ENCODE measurements at places on chromosomes 13 and 19.

GRCh38 chr13:67118277-67118676, 111.9 kb downstream of the PCDH9 start:
- DNase-seq = no peak

GRCh38 chr19:16118489-16119033, 6.9 kb downstream of the RAB8A start:
- no peak for DNase-seq

- DNase-seq = no peak
Observed at GRCh38 chr13:50244355-50244712, 229.1 kb downstream of the KCNRG start.

- DNase-seq = peak; percentile 9
Observed at GRCh38 chr19:38989066-38989605, 13.6 kb upstream of the FBXO17 start.

GRCh38 chr13:30745906-30746686, 10.8 kb downstream of the ALOX5AP start:
- DNase-seq = no peak

DNA sequence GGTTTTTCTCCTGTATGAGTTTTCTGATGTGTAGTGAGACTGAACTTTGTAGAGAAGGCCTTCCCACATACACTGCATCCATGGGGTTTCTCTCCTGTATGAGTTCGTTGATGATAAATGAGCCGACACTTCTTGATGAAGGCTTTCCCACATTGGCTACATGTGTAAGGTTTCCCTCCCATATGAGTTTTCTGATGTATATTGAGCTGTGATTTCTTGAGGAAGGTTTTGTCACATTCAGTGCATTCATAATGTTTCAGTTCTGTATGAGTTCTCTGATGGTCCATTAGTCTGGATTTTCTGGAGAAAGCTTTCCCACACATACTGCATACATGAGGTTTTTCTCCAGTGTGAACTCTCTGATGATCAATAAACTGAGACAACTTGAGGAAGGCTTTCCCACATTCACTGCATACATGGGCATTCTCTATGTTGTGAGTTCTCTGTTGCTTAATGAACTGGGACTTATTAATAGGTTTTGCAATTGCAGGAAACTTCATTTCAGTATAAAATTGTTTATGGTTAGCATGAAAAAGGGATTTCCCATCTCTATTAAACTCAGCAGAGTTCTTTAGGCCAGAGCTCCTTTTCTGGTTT, 7.5 kb upstream of the ZNF350 start:
- DNase-seq = no peak

- no peak for DNase-seq
Observed at GRCh38 chr19:10018263-10018662, 5.0 kb downstream of the RDH8 start.

- DNase-seq = peak; percentile 35
Observed at GRCh38 chr19:39514840-39515550, at the start of gene SELENOV. SELENOV (plus strand) TSS chr19:39515139; CDS start chr19:39515213, 74 bp downstream.

GRCh38 chr13:74035896-74036295, 98.3 kb downstream of the KLF12 start:
- no peak for DNase-seq

DNA sequence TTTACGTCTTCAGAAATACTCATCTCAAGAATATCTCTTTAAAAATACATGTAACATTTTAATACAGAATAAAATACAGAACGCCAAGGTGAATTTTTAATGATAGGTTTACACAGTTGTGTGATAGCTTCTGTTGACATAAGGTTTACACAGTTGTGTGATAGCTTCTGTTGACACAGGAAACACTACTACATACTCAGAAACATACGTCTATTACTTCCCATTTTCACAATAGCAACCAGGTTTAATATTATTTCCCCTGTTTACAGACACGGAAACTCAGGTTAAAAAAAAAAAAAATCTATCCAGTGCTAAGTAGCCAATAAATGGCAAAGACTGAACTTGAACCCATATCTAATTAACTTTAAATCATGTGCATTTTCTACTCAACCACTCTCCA, 571.2 kb downstream of the LIG4 start:
- no peak for DNase-seq

DNA sequence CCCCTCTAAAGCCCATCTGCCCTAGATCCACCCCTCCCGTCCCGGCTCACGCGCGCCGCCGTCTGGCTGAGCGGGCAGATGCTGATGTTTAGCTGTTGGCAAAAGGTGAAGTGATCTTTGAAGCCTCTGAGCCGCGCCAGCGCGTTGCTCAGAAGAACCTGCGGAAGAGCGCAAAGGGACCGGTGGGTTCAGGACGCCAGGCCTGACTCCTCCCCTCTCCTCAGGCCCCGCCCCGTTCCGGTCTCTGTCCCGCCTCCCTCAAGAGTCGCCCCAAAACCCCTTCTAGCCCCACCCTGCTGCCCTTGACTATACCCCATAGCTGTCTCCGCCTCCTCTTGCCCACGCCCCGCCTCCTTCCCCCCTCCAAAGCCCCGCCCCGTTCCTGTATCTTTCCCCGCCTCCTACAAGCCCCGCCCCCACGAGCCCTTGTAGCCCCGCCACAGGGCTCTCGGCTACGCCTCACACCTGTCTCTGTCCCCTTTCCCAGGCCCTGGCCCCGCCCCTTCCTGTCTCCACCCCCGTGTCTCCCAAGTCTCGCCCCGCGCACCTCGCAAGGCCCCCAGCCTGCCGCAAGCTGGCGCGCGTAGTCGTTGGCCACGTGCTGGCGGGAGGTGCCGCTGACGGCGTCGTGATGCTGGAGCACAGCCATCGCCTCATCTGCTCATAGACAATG, 9.5 kb downstream of the MAN2B1 start:
- DNase-seq = no peak

DNA sequence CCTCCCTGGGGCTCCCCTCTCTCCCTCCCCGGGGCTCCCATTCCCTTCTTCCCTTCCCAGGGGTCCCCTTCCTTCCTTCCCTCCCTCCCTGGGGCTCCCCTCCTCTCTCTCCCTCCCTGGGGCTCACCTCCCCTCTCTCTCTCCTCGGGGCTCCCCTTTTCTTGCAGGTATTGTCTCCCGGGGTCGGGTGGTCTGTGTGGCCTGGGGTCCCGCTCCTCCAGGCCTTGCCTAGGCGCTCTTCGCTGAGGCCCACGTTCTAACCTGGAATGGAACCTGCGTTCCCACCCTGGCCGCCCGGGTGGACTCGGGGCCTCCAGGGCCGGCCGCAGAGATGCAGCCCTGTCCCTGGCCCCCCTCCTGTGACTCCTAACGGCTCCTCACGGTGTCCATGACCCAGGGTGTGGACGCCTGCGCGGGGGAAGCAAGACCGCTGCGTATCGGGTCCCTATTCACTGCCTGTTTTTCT, 940 bp upstream of the DCUN1D2 start:
- DNase-seq = peak; percentile 41

DNA sequence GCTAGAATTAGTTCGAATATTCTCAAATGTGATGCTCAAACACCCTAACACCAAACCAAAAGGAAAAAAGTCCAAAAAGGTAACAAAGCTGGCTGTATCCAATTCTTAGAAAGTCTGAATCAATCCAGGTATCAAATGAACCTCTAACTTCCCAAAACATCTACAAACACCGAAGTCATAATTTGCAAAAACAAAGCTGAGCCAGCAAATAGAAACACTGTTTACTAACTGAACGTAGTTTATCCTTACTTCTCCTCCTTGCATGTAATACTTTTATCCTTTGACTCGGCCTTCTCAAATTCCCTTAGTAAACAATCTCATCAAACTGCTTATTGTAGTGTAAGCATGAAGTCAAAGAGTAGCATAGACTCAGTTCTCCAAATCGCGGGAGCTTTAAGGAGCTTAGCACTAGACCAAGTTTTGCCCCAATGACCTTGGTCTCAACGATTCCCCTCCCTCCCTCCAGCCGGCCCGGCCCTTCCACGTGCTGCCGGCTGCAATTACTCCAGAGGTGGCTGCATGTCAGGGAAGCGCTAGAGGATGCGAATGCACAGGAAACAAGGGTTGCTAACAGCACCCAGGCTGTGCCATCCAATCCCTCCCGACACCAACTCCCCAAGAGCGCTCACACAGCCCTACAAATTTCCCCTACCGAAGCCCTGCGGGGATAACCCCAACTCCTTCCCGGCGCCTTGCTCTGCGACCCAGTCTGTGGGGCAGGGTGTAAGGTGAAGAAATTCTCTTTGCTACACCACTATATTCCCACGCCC, 693 bp downstream of the XPO4 start:
- peak; percentile 43 for DNase-seq

GRCh38 chr13:27120811-27121210, 50.8 kb downstream of the USP12 start:
- DNase-seq = no peak

- DNase-seq = peak; percentile 19
Observed at GRCh38 chr13:50684366-50684765, 159.1 kb downstream of the DLEU7 start.

GRCh38 chr13:29756506-29756905, 93.9 kb downstream of the UBL3 start:
- DNase-seq = no peak

DNA sequence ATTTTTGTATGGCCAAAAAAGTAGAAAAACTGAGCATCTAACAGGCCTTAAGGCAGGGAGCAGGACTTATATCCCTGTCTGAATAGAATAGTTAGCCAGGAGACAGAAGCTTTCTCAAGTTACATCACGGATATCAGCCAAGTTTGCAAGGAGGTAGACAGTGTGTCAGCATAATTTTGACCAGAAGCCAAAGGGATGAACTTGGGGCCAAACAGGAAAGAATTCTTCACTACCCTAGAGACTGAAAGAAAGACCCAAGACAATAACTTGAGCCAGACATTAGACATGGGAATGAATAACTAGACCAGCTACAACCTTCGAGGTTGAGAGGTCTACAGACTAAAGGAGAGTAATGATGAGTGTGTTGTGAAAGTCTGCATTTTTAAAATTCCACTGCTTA, 48.1 kb upstream of the PCDH9 start:
- no peak for DNase-seq
